ENCODE measurements at places on chromosomes 16 and 17.

DNA sequence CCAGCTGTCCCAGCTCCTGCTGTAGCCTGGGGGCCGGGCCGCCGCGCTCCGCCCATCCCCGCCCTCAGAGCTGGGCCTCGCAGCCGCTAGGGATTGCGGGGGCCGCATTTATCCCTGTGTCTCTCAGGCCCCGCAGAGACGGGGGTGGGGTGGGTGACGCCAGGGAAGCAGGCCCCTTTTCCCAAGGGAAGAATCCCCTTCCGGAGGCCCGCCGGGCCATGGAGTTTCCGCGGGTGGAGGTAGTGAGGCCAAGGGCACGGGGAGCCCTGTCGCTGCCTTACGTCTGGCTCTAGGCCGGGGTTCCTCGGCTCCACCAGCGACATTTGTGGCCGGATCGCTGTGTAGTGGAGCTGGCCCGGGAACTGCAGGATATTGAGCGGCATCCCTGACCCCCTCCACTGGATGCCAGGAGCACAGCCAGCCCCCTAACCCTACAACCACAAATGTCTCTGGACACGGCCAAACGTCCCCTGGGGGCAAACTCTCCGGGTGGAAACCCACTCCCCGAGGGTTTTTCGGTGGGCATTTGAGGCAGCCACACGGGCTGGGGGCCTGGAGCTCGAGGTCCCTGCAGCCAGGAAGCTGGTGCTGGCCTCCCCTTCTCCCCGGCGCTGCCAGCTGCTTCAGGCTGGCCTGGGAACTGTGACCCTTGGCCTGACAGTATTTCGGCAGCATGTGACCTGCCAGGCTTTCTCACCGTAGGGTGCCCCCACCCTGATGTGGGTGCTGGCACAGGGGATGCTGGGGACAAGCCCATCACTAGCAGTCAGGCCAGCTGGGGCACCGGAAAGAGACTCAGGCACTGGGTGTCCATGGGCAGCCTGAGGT lies 12.0 kb upstream of the CD300A start:
- DNase-seq = peak; percentile 59
- no peaks in the 10 kb centered on the region for H3K36me3 ChIP-seq
- no peaks in the 10 kb centered on the region for H3K27me3 ChIP-seq
- peaks cover 26% of the 10 kb centered on the region for H3K4me1 ChIP-seq
- H3K27ac ChIP-seq = peak overlapping the region; percentile 38
- H3K4me3 ChIP-seq = peak overlapping the region; percentile 39

- H3K4me1 ChIP-seq = peaks cover 27% of the 10 kb centered on the region
- H3K4me3 ChIP-seq = no peak overlapping the region
- no peaks in the 10 kb centered on the region for H3K27me3 ChIP-seq
- DNase-seq = no peak
- no peaks in the 10 kb centered on the region for H3K36me3 ChIP-seq
These were observed 143.2 kb downstream of the SOCS1 start for GRCh38 chr16:11112723-11113348.

- no peak overlapping the region for H3K27ac ChIP-seq
- no peaks in the 10 kb centered on the region for H3K36me3 ChIP-seq
- H3K4me1 ChIP-seq = no peaks in the 10 kb centered on the region
- H3K27me3 ChIP-seq = no peaks in the 10 kb centered on the region
- no peak overlapping the region for H3K4me3 ChIP-seq
These were observed 245.6 kb upstream of the RBFOX1 start for GRCh38 chr16:7086822-7087616.

DNA sequence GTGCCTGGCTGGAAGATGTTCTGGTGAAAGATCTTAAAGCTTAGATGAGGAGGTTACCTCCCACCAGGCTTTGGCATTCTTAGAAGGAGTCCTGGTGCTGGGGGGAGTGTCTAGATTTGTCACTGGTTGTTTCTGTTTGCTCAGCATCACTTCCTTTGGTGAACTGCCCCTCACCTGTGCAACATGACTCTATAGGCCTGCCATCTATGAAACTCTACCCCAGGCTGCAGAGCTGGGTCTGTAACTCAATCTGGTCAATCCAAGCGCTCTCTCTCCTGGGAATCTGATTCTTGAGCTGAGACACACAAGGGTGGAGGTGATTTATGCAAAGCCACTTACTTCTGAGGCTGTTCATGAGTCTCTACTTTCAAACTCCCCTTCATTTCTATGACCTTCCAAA lies 399.4 kb downstream of the NPIPA7 start:
- no peaks in the 10 kb centered on the region for H3K36me3 ChIP-seq
- no peak overlapping the region for H3K27ac ChIP-seq
- H3K27me3 ChIP-seq = no peaks in the 10 kb centered on the region
- DNase-seq = no peak
- no peak overlapping the region for H3K4me3 ChIP-seq
- H3K4me1 ChIP-seq = no peaks in the 10 kb centered on the region

GRCh38 chr17:36193216-36193775 lies 3.3 kb downstream of the CCL3L1 start:
- no peak overlapping the region for H3K4me3 ChIP-seq
- H3K4me1 ChIP-seq = peaks cover 36% of the 10 kb centered on the region
- no peak for DNase-seq
- H3K36me3 ChIP-seq = no peaks in the 10 kb centered on the region
- H3K27ac ChIP-seq = no peak overlapping the region

- H3K4me1 ChIP-seq = peaks cover 18% of the 10 kb centered on the region
- H3K27ac ChIP-seq = no peak within 1 kb of the TSS
- H3K36me3 ChIP-seq = no peaks in the 10 kb centered on the region
- H3K27me3 ChIP-seq = no peaks in the 10 kb centered on the region
These were observed at the start of gene SLC52A1 for GRCh38 chr17:5035315-5035714. SLC52A1 (minus strand) TSS chr17:5035426; CDS start chr17:5034606, 820 bp downstream.

DNA sequence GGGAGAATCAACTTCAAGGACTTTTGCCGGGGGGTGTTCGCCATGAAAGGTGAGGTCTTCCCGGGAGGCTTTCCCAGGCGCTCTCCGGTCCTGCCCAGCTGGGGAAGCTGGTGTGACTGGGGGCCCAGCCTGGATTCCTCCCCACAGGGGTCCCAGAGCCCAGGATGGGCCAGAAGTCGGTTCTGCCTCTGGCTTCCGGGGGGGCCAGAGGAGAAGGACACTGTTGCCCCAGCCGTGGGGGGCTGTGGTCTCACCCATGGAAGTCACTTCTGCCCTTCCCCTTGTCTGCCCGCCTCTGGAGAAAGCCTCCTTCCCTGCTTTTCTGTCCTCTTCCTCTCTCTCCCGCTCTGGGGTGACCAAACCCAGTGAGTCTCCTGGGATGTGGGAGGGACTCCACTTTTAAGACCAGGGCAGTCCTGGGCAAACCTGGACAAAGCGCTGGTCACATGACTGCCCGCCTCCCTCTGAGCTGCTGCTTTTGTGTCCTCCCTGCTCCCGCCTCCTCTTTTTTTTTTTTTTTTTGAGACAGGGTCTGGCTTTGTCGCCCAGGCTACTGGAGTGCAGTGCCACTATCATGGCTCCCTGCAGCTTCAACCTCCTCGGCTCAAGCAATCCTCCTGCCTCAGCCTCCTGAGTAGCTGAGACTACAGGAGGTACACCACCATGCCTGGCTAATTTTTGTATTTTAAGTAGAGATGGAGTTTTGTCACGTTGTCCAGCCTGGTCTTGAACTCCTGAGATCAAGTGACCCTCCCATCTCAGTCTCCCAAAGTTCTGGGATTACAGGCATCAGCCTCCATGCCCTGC lies 40.6 kb downstream of the RAB11FIP4 start:
- H3K36me3 ChIP-seq = no peaks in the 10 kb centered on the region
- no peaks in the 10 kb centered on the region for H3K27me3 ChIP-seq
- no peak overlapping the region for H3K4me3 ChIP-seq
- peaks cover 15% of the 10 kb centered on the region for H3K4me1 ChIP-seq

DNA sequence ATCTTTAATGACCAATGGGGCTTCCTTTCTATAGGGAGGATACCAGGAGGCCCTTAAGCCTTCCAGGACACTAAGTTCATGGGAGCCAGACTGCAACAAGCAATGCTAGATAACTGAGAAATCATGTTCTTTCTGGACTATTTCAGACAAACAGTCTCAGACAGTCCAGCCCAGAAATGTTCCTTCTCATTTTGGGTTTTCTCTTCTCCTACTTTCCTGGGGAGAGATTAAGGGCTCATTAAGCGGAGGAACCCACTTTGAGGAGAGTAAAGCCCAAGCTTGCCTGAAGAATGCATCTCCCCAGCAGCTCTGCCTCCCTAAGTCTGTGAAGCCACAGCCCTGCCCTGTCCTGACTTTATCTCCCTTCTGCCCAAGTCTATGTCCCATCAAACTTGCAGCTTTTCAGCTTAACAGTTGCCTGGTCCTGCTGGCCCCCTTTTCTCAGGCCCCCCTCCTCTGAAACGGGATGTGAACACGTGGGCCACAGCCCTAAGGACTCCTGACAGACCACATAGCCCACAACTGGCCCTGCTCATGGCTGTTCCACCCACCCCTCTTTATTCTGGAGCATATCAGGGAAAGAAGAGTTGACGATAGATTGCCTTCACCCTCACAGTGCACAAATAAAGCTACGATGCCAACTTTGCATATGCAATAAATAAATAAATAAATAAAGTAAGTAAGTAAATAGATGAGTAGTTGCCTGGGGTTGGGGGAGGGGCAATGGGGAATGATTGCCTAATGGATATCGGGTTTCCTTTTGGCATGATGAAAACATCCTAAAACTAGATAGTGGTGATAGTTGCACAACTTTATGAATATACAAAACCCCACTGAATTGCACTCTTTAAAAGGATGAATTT lies 111.0 kb downstream of the N4BP1 start:
- no peak overlapping the region for H3K4me3 ChIP-seq
- H3K27me3 ChIP-seq = no peaks in the 10 kb centered on the region
- DNase-seq = no peak
- H3K36me3 ChIP-seq = no peaks in the 10 kb centered on the region
- no peak overlapping the region for H3K27ac ChIP-seq

DNA sequence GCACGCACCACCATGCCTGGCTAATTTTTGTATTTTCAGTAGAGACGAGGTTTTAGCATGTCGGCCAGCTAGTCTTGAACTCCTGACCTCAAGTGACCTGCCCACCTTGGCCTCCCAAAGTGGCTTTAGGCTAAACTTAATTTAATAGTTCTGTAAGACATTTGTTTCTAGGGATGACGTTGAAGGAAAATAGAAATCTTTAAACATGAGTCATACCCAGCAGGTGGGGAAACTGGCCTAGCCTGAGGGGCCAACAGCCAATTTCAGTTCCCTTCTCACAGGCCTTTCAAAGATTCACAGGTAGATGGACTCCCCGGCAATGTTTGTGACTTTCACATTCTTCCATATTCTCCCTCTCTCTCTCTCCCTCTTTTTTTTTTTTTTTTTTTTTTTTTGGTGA lies 18.1 kb upstream of the ITPRIPL2 start:
- no peak overlapping the region for H3K4me3 ChIP-seq
- H3K27me3 ChIP-seq = no peaks in the 10 kb centered on the region
- H3K4me1 ChIP-seq = no peaks in the 10 kb centered on the region

- no peak overlapping the region for H3K27ac ChIP-seq
- no peak for DNase-seq
- H3K4me1 ChIP-seq = no peaks in the 10 kb centered on the region
These were observed 3.7 kb downstream of the MSLN start for GRCh38 chr16:764184-764750.

DNA sequence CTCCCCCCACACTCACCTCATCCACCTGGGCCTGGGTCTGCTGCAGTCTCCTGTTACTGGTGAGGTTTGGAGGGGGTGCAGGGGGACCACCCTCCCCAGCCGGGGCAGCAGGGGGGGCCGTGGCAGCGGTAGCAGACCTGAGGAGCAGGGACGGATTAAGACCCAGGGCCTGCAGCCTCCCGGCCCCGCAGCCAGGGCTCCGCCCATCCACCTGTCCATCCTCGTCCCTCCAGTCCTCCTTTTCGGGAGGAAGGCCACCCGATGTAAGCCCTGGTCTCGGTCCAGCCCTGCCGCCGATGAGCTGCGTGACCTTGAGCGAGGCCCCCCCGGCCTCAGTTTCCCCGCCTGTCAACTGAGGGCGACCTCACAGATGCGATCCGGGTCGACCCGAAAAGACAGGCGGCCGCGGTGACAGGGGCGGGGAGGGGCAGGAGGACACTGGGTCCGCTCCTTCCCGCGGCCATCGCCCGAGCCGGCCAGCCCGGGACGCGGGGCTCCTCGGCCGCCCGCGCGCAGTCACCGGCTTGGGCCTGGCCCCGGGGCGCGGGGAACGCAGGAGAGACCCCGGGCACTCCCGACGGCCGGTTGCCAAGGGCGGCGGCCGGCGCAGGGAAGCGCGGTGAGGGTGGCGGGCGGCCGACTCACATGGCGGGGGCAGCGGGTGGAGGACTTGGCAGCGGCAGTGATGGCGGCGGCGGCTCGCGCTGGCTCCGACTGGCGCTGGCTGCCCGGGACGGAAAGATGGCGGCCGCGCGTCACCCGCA lies at the start of gene VAMP2:
VAMP2 (minus strand) TSS at position 716 of the 764 bp plus-strand sequence; CDS start at position 647, 69 bp downstream.
- peak within 1 kb of the TSS; percentile 96 for H3K4me3 ChIP-seq
- H3K27me3 ChIP-seq = no peaks in the 10 kb centered on the region
- peak; percentile 86 for DNase-seq
- H3K36me3 ChIP-seq = peaks cover 30% of the 10 kb centered on the region
- peak within 1 kb of the TSS; percentile 98 for H3K27ac ChIP-seq

GRCh38 chr16:17408296-17408695 lies 62.5 kb downstream of the XYLT1 start:
- H3K36me3 ChIP-seq = no peaks in the 10 kb centered on the region
- no peaks in the 10 kb centered on the region for H3K27me3 ChIP-seq
- H3K4me1 ChIP-seq = no peaks in the 10 kb centered on the region

- no peak overlapping the region for H3K4me3 ChIP-seq
- no peak overlapping the region for H3K27ac ChIP-seq
- H3K4me1 ChIP-seq = no peaks in the 10 kb centered on the region
- DNase-seq = no peak
These were observed 197.0 kb downstream of the AXIN2 start for GRCh38 chr17:65364438-65364837.

- peaks cover 28% of the 10 kb centered on the region for H3K4me1 ChIP-seq
- H3K27me3 ChIP-seq = no peaks in the 10 kb centered on the region
- no peak for DNase-seq
- H3K27ac ChIP-seq = no peak overlapping the region
- H3K4me3 ChIP-seq = no peak overlapping the region
These were observed 2.8 kb downstream of the ZPBP2 start for GRCh38 chr17:39870776-39871175.

DNA sequence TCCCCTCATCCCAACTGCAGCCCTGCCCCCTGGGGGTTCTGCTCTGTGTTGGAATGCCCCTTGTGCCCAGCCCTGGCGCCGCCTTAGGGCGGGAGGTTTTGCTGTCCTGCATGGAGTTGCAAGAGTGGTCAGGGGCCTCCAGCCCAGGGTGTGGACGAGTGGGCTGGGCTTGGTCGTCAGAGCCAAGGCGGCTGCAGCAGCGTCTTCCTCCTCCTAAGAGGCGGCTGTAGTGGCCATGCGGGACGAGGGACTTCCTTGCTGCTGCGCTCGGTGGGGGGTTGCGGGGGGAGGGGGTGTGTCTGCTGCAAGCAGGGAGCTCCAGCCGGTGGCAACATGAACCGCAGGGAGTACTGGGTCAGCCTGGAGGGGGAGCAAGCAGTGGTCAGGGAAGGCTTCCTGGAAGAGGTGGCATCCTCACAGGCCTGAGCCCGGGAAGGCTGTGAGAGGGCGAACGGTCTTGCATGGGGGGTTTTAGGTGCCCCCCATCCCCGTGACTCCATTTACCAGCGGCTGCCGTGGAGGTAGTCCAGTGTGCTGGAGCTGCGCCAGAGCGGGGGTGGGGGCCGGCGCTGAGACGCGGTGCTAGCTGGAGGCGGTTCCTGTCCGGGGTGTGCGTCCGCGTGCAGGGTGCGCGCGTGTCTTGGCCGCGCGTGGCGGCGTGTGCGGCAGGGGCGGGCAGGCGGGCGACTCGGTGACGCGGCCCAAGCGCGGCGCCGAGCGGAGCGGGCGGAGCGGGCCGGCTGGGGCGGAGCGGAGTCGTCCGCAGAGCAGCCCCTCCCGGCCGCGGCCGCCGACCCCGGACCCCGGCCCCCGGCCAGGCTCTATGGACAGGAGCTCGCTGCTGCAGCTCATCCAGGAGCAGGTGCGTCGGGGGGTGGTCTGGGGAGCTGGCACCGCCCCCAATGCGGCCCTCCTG lies at the start of gene RHBDL1:
RHBDL1 (plus strand) TSS at position 704 of the 916 bp plus-strand sequence; CDS start at position 824, 120 bp downstream.
- H3K27ac ChIP-seq = no peak within 1 kb of the TSS
- H3K27me3 ChIP-seq = no peaks in the 10 kb centered on the region
- H3K36me3 ChIP-seq = peaks cover 4% of the 10 kb centered on the region
- peaks cover 10% of the 10 kb centered on the region for H3K4me1 ChIP-seq
- no peak within 1 kb of the TSS for H3K4me3 ChIP-seq
- no peak for DNase-seq

Measured in CD8-positive, alpha-beta memory T cell (primary cell).